Stimulated activated naive CD4-positive, alpha-beta T cell (primary cell): ENCODE measurements at places on chromosomes 4 and X.

DNA sequence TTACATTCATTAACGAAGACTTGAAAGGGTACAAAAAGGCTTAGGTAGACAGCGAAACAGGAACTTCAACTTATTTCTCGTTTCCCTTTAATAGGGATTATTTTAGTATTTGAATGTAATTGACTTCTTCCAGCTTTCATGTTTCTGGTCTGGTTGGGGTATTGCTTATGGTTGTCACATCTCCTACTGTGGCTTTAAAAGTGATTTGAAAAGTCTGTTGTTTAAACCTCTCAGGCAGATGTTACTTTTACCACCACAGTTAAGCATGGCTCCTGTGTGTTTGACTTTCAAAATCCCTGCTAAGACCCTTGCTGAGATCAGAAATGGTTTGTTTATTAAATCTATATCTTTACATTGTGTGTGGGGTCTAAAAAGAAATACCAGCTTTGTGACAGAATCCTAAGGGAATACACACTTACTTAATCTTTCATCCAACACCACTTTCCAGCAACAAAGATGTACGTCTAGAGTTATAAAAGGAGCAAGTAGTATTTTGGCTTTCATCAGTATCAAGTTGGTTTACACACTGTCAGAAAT lies 661.2 kb downstream of the FAT4 start:
- DNase-seq, result no peak

- DNase-seq, result no peak
Measured at GRCh38 chrX:53254570-53255461, 26.6 kb downstream of the IQSEC2 start.

- no peak for DNase-seq
Measured at GRCh38 chr4:155946486-155946885, 7.2 kb downstream of the CTSO start.

- no peak for DNase-seq
Measured at GRCh38 chrX:94560930-94561329, 886.9 kb downstream of the FAM133A start.

GRCh38 chrX:37906357-37906756 lies 59.0 kb upstream of the DYNLT3 start:
- no peak for DNase-seq

- no peak for DNase-seq
Measured at GRCh38 chrX:48576108-48576507, 1.8 kb downstream of the RBM3 start.

GRCh38 chrX:130902446-130902782 lies 595 bp downstream of the ENOX2 start:
- DNase-seq, result no peak

DNA sequence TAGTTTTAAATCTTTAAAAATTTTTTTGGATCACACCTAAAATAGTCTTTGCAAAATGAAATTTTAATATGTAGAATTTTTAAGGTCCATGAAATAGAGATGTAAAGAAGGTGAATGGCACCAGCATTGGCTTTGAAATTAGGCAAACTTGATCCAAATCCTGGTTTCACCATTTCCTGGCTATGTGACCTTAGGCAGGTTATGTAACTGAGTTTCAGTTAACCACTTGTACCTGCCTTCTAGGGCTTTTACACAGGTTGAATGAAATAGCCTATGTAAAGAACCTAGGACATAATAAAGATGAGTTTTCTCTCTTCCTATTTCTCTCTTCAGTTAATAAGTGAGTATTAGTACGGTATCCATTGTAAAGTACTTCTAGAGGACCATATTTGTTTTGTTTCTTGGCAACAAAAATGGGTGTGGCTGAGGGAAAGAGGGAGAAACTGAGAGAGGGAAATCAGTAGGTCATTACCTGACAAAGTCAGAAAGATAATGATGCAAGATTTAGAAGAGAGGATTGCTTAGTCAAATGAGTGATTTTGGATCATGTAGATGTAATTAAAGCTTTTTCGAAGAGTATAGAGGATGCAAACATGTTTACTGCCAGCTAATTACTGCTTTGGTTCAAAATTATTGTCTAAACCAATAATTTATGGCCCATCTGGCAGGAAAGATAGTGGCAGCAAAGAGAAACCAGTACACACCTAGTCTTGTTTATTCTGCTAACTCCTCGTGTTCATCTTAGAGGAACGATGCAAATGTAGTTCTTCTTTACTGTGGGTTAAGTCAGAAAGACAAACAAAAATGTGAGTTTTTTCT lies 81.9 kb downstream of the PDLIM5 start:
- DNase-seq, result no peak

DNA sequence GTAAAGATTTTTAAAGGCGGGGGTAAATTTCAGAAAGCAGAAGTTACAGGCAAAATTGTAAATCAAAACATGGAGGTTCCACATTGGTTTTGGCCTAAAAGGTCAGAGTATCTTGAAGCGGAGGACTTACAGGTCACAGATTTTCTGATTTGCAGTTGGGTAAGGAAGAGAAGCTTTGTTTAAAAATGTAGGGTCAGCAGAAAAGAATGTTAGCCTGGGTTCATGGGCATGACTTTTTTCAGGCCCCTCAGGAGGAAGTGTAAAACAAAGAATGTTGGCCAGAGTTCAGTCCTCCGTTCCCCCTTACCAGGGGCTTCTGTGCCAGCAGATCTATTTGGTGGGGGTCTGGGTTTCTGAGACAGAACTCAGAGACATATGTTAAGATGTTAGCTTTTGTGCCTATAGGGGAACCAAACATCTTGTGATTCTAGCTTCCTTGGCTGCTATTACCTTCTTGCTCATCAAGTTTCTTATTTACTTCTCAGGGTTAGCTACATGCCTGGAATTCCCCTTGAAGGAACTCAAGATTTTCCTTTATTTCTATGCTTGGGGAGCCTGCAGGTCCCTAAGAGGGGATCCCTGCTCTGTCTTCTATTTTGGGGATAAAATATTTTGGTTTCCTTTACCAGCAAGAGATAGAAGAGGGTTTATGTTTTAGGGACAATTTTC lies 160.3 kb downstream of the ANK2 start:
- DNase-seq, result no peak

DNA sequence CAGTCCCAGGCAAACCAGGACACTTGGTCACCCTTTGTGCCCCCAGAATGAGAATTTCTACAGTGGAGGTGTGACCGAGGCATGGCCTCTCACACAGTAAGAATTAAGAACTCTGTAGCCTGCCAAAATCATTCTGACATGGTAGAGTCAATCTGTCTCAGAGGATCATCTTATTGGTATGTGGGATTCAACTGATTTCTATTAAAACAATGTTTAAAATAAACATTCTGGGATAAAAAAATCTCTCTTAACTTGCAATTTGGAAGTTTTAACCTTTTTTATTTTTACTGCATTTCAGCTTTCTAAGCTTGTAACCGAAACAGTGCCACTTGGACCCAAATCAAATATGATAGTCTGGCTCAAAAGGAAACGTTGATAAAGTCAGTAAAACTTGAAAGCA lies 165.4 kb upstream of the LDB2 start:
- DNase-seq, result no peak

DNA sequence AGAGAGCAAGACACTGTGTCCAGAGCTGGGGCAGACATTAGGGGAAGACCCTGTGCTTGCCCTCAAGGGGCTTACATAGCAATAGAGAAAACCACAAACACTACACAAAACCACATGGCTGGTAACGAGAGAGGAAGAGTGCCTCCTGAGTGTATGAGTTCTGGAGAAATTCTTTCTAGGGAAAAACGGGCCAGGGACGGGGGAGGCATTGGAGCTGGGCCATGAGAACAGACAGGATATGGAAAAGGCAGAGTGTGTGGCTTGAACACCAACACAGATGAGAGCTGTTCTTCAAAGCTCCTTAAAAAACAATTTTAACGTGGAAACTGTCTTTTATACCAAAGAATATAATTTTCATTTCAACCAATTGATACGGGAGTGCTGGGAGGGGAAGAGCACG lies 42.7 kb downstream of the RASGEF1B start:
- no peak for DNase-seq

DNA sequence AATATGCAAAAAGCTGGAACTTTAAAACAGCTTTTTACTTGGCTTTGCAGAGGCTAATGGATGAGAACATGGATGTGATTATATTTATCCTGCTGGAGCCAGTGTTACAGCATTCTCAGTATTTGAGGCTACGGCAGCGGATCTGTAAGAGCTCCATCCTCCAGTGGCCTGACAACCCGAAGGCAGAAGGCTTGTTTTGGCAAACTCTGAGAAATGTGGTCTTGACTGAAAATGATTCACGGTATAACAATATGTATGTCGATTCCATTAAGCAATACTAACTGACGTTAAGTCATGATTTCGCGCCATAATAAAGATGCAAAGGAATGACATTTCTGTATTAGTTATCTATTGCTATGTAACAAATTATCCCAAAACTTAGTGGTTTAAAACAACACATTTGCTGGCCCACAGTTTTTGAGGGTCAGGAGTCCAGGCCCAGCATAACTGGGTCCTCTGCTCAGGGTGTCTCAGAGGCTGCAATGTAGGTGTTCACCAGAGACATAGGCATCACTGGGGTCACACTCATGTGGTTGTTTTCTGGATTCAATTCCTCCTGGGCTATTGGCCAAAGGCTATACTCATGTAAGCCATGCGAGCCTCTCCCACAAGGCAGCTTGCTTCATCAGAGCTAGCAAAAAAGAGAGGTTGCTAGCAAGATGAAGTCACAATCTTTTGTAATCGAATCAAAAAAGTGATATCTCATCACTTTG lies 15.6 kb downstream of the TLR8 start:
- no peak for DNase-seq
